ENCODE measurements at places on chromosomes 12 and 14.

- DNase-seq = no peak
Measured at GRCh38 chr12:76738824-76739579, 24.9 kb upstream of the ZDHHC17 start.

GRCh38 chr14:37406095-37406494, 189.0 kb downstream of the FOXA1 start:
- DNase-seq = no peak

- DNase-seq = no peak
Measured at GRCh38 chr12:92070864-92071445, 74.7 kb downstream of the BTG1 start.

GRCh38 chr12:51028126-51028812, 2.1 kb upstream of the SLC11A2 start:
- DNase-seq = no peak

- no peak for DNase-seq
Measured at GRCh38 chr14:69693145-69693544, 73.8 kb upstream of the SRSF5 start.

DNA sequence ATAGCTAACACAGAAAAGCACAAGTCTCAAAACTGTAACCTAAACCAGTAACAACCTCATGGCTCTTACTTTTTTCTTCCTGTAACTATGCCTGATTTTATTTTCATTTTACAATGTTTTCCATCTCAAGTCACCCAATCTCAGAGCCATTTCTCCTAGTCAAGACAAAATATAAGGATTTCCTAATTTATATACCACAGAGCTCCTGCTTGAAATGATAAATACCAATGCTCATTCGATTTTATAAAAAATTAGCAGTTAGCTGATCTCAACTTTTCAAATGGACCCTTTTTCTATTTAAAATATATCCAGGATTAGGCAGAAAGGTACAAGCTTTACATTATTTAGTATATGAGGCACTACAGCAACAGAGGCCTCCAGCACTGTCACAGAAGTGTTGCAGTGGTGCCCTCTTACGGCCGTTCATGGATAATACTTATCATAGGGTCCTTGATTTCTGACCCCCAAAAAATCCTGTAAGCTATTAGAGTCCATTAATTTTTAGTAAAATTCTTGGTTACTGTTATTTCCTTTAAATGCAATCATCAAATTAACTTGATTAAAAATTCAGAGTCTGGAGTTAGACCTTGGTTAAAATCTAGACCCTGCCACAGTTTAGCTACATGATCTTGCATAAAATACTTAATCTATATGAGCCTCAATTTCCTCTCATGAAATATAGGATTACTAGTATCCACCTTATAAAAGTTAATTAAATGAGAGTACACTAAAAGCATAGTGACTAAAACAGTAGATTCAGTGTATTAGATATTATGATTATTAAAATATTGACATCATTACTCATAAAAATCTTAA, 68.3 kb downstream of the SEC23A start:
- no peak for DNase-seq

- no peak for DNase-seq
Measured at GRCh38 chr14:97532052-97532451, 734.9 kb downstream of the VRK1 start.

- no peak for DNase-seq
Measured at GRCh38 chr12:21155522-21156351, 24.7 kb downstream of the SLCO1B1 start.

DNA sequence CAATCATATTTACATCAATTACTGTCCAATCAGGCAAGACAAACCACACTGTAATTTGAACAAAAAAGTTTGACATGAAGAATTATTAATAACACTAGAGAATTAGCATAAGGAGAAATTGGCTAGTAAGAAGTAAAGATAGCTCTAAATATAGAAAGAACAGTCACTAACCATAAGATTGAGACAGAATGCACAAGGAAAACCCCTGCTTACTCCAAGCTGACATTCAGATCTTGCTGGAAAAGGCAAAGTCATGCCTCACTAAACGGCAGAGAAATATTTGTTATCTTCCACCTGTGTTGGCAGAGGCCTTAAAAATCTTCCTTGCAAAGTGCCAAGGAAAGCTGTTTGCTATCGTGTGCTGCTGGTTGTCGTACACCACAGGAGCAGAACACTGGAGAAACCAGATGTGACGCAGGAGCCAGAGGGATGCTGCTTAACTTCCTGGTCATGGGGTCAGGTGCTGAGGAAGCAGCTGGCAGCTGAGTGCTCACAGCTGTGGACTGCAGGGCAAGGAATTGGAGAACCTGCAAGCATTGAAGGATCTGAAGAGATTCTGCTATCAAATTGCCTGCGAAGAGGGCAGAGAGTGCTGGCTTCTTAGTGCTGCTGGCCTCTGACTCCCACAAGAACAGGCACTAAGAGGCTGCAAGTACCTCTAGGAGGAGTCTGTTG, 1323.3 kb downstream of the LRFN5 start:
- DNase-seq = no peak

DNA sequence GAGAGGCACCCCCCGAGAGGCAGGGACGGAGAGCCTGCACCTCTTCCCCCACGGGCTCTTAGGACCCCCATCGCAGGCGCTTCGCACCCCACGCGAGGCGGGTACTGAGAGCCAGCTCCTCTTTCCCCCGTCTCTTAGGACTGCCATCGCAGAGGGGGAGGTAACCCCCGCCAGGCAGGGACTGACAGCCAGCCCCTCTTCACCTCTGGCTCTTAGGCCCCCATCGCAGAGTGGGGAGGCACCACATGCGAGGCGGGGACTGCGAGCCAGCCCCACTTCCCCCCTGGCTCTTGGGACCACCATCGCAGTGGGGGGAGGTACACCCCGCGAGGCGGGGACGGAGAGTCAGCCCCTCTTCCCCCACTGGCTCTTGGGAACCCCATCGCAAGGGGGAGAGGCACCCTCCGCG, 46.1 kb downstream of the DDX11 start:
- DNase-seq = no peak

DNA sequence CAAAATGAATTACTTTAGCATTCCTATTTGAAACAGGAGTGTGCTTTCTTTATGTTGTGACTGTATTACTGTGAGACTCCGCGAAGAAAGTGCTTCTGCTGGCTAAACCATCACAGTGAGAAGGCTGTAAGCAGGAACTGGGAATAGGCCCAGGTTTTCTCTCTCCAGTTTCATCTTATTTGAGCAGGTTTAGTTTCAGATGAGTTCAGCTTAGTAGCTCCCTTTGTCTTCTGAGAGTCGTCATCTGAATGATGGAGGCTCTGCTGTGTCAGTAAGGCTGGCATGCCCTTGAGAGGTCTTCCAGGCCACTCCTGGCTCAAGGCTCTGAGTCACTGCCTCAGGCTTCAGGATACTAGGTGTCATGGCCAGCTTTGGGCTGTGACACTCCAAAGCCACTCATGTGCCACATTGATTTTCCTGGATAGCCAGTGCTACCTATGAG, 205.6 kb upstream of the RGS6 start:
- DNase-seq = no peak

DNA sequence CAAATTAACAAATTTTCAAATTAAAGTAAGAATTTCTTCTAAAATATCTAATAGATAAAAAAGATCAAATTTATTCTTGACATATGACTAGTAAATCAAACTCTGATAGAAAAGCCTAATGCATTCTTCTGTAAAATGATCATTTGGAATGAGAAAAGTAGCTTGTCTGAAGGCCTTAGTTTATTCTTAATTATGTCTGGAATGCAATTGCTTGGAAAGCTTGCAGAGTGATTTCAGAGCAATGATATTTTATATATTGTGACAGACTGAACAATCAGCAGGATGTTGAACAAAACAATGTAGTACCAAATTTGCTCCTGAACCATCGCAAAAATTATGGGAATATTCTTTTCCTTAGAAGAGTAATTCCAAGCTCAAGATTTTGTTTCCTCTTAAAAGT, 789.6 kb upstream of the NOVA1 start:
- no peak for DNase-seq

GRCh38 chr14:65745396-65746190, 333.1 kb downstream of the FUT8 start:
- no peak for DNase-seq
